ENCODE measurements at places on chromosomes 5 and 9. TPM values are rescaled to one million over a fixed set of nuclear protein-coding genes. Genes with fewer than 3 reads are reported as not detected.

- H3K4me1 ChIP-seq, result no peaks in the 10 kb centered on the region
- no peaks in the 10 kb centered on the region for H3K27me3 ChIP-seq
- no peaks in the 10 kb centered on the region for H3K36me3 ChIP-seq
- H3K27ac ChIP-seq, result no peak overlapping the region
- no peak overlapping the region for H3K4me3 ChIP-seq
- peak; percentile 32 for DNase-seq
These were observed 57.6 kb upstream of the RANBP3L start for GRCh38 chr5:36359267-36359666.

- no peak overlapping the region for H3K4me3 ChIP-seq
- H3K36me3 ChIP-seq, result no peaks in the 10 kb centered on the region
- DNase-seq, result no peak
- H3K27ac ChIP-seq, result no peak overlapping the region
- H3K4me1 ChIP-seq, result no peaks in the 10 kb centered on the region
These were observed 219.0 kb downstream of the CWC27 start for GRCh38 chr5:64987768-64988167.

DNA sequence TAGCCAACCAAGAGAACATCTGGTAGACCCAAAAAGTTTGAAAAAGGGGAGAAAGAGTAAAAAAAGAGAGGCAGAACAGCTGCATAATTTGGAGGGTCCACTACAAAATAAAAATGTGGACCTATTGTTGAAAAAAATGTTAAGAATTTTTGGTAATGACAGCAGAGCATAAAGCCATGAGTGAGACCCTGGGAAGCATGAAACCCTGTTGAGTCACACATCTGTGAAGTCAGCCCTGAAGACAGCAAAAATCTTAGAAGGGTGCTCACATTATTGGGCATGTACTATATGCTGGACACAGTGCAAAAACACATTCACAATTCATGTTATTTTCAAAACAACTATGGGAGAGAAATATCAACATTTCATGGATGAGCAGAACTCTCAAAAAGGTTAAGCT is 56.4 kb upstream of the LIFR start:
- no peak for DNase-seq
- H3K4me3 ChIP-seq, result no peak overlapping the region
- H3K4me1 ChIP-seq, result no peaks in the 10 kb centered on the region
- H3K27ac ChIP-seq, result no peak overlapping the region

- H3K27me3 ChIP-seq, result no peaks in the 10 kb centered on the region
- DNase-seq, result no peak
These were observed 27.1 kb upstream of the GOLPH3 start for GRCh38 chr5:32201122-32201753.

DNA sequence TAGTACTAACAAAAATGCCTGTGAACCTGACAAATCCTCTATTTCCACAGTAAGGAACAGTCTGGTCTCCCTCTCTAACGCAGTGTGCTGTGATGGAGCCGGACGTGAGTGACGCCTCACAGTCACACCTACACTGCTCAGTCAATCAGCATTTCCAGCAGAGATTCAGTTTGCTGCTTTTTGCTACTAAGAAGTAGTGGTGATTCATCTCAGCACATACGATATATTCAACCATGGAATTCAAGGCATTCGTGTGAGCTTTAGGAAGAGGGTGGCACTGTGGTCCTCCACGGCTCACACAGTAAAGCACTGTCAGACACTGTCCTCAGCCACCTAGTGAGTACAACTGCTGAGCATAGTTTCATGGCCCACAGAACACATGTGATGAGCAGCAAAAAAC is 70.9 kb downstream of the SETX start:
- H3K4me1 ChIP-seq, result no peaks in the 10 kb centered on the region
- no peak overlapping the region for H3K4me3 ChIP-seq
- H3K36me3 ChIP-seq, result peaks cover 36% of the 10 kb centered on the region
- no peak for DNase-seq
- no peak overlapping the region for H3K27ac ChIP-seq
- no peaks in the 10 kb centered on the region for H3K27me3 ChIP-seq

- no peaks in the 10 kb centered on the region for H3K27me3 ChIP-seq
- no peaks in the 10 kb centered on the region for H3K36me3 ChIP-seq
- no peaks in the 10 kb centered on the region for H3K4me1 ChIP-seq
- no peak overlapping the region for H3K27ac ChIP-seq
These were observed 69.0 kb upstream of the PHYKPL start for GRCh38 chr5:178301641-178302040.

DNA sequence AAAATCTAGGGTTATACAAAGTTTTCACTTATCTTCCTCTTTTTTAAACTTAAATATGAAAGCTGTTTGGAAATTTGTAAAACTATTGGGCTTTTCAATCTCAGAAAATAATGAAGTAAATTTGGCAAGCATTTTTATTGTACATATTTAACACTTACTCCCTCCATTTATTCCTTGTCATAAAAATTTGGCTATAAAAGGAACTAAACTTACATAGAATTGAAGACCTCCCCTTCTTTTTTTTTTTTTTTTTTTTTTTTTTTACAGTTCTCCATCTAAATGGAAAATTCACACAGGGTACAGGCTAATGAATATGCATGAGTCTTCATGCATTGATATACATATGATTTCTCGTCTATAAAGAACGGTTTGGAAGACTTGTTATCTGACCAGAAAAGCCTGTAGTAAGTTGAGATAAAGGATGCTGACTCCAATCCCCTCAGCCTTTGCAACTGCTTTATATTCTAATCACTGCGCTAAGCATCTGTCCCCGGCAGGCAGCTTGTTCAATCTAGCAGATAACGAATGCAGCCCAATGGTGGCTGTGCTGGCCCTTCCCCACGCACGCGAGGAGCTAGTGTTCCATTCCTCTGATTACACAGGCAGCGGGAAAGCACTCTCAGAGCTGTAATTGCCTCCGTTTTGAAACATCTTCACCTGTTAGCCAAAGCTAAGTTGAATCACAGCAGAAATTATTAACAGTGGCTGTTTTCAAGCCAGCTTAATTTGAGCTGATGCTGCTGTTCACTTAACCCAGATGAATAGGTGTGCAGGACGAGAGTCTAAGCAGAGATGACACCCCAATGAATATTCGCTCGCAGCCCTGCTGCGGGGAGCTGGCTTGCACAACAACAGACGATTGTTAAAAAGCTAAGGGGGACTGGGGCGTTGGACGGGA is 453.8 kb upstream of the ZNF608 start:
- H3K27me3 ChIP-seq, result no peaks in the 10 kb centered on the region
- no peaks in the 10 kb centered on the region for H3K4me1 ChIP-seq
- H3K36me3 ChIP-seq, result no peaks in the 10 kb centered on the region
- no peak overlapping the region for H3K27ac ChIP-seq
- peak overlapping the region; percentile 31 for H3K4me3 ChIP-seq

GRCh38 chr5:88886252-88886651 is 3.3 kb upstream of the MEF2C start:
- DNase-seq, result no peak
- no peak overlapping the region for H3K4me3 ChIP-seq
- H3K27me3 ChIP-seq, result no peaks in the 10 kb centered on the region
- peak overlapping the region; percentile 89 for H3K27ac ChIP-seq
- no peaks in the 10 kb centered on the region for H3K36me3 ChIP-seq

The CCL27 gene
- not detected for total RNA-seq

DNA sequence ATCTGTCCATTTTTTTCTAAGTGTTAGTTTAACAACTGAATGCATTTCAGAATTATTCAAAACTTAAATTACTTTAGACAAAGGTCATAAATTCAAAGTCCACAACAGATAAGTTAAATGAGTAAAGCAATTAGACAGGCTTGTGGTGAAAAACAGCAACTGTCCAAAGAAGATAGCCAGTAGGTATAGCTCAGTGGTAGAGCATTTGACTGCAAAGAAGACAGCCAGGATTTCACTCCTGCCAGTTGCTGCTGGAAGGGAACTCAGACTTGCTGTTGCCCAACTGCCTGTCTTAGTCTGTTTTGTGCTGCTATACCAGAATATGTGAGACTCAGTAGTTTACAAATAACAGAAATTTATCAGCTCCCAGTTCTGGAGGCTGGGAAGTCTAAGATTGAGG is 10.0 kb downstream of the FANCC start:
- H3K4me1 ChIP-seq, result no peaks in the 10 kb centered on the region
- no peak overlapping the region for H3K4me3 ChIP-seq
- DNase-seq, result no peak
- H3K27me3 ChIP-seq, result no peaks in the 10 kb centered on the region

GRCh38 chr9:126819482-126819881 is 14.6 kb downstream of the ZBTB43 start:
- no peaks in the 10 kb centered on the region for H3K27me3 ChIP-seq
- no peaks in the 10 kb centered on the region for H3K4me1 ChIP-seq
- H3K27ac ChIP-seq, result no peak overlapping the region
- H3K36me3 ChIP-seq, result peaks cover 85% of the 10 kb centered on the region

The VLDLR gene
- total RNA-seq, result 14.0 TPM

The NRARP gene
- total RNA-seq, result 13.5 TPM

GRCh38 chr9:27437652-27438373 is 86.3 kb upstream of the IFNK start:
- H3K27me3 ChIP-seq, result no peaks in the 10 kb centered on the region
- DNase-seq, result no peak
- H3K36me3 ChIP-seq, result no peaks in the 10 kb centered on the region
- no peak overlapping the region for H3K4me3 ChIP-seq
- peaks cover 7% of the 10 kb centered on the region for H3K4me1 ChIP-seq

DNA sequence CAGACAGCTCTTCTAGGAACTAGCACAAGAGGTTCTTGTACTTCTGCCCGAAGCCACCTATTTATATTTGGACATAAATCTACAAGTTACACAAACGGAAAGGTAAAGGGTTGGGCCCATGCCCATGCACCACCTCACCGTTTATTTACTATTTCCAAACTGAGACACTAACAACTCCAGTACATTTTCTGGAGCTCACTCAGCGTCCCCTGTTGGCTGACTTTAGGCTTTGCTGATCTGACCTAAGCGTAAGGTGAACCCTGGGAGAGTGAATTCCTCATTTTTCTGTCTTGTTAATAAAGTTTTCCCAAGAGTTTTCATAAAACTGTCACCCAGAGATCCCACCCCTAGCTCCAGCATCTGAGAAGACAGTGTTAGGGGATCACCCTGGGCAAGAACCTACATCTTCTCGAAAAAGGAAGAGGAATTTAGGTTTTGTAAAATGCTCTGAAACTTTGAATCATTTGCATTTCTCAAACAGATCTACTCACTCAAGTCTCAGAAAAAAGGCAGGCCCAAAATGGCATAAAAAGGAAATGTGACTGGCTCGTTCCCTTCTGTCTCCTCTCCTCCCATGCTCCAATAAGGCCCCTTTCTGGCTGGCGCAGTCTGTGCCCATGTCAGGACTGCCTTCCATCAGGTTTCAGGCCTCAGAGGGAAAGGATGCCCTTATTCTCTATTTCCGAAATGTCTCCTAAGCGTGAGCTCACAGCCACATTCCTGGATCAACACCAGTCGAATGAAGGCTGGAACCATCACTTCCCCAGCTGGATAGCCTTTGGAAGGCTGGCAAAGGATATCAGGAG is 201.3 kb downstream of the FANCC start:
- H3K27ac ChIP-seq, result peak overlapping the region; percentile 26
- no peaks in the 10 kb centered on the region for H3K36me3 ChIP-seq
- H3K27me3 ChIP-seq, result no peaks in the 10 kb centered on the region
- H3K4me3 ChIP-seq, result no peak overlapping the region
- DNase-seq, result no peak
- H3K4me1 ChIP-seq, result no peaks in the 10 kb centered on the region

DNA sequence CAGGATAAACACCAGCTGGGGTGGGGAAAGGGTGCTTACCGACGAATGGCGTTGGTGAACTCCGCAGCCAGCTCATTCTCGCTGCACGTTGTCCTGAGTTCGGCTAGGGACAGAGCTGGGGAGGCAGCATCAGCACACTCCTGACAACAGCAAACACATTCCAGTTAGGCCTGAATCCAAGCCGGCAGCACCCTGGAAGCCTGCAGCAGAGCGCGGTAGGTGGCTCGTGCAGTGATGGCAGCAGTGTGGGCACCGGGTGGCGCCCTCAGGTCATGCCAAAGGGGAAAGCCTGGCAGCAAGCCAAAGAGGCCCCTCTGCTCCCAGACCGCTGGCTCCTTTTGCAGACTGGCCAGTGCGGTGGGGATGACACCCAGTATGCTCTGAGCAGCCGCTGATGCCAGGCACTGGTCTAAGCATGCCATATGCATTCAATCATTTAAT is 66.9 kb downstream of the DCP2 start:
- peaks cover 16% of the 10 kb centered on the region for H3K4me1 ChIP-seq
- H3K27me3 ChIP-seq, result no peaks in the 10 kb centered on the region
- no peak for DNase-seq
- no peaks in the 10 kb centered on the region for H3K36me3 ChIP-seq

DNA sequence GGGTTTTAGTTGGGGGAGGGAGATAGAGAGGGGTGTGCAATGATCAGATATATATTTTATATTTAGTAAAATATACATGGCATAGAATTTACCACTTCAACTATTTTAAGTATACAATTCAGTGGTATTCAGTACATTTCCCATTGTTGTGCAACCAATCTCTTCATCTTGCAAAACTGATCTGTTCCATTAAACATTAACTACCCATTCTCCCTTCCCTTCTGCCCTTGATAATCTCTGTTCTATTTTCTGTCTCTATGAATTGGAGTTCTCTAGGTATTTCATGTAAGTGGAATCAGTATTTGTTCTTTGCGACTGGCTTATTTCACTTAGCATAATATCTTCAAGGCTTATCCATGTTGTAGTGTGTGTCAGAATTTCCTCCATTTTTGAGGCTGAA is 38.6 kb downstream of the TGFBI start:
- peaks cover 23% of the 10 kb centered on the region for H3K4me1 ChIP-seq
- H3K4me3 ChIP-seq, result no peak overlapping the region
- H3K27me3 ChIP-seq, result no peaks in the 10 kb centered on the region
- H3K36me3 ChIP-seq, result peaks cover 17% of the 10 kb centered on the region
- no peak for DNase-seq

Measured in tibial nerve (tissue), 4 donors.